ENCODE measurements at places on chromosomes 1 and 21.
A peak's percentile ranks its signal among the peaks of the same experiment; 100 is the strongest.

DNA sequence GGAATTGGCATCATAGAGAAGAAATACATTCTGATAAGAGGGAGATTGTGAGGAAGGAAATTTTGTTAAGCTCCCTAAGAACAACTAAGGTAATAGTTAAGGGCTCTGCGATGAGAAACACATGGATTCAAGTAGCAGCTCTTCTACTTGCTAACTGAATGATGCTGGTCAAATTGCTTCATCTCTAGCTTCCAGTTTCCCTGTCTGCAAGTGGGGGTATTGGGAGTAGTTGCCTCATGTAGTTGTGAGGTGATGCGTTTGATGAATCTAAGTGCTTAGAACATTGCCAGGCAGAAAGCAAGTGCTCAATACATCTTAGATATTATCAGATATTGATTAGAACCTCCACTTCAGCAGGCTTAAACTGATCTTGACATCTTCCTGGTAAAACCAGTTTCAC lies 84.8 kb downstream of the CD58 start:
- no peak for DNase-seq

DNA sequence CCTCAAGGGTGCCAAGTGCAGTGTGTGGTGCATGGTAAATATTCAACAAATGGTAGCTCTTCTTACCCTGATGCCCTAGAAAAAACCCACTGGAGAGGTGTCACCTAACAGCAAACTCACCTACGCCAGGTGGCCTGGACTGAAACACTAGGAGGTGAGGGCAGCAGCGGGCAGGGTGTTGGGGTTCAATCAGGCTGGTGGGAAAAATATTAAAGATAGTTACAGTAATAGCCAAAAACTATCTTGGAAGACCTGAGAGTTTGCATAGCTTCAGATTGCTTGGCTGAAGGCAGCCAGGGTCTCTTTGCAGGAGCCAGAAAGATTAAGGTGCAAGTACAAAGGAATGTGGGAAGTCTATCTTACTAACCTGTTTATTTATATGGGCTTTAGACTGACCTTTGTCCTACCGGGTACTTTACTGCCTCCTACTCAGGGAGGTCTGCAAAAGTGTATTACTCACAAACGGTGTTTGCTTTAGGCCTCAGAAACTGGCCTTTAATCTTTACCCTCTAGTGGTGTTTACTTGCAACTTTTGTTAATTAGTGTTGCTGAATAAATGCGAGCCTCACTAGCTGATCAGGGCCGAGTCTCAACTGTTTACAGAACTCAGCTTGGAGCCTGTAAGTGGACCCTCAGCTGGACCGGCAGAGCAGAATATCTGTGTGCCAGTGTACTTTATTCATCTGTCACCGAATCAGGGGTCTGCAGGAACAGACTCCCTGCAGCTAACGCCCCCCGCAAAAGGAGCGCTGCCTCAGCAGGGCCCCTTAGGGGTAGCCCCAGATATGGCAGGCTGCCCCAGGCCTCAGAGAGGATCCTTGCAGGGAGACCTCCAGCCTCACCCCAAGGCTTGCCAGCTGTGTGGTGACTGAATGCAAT lies 63.9 kb downstream of the SYF2 start:
- no peak for DNase-seq

- DNase-seq: no peak
These were observed 731.4 kb downstream of the KCNT2 start for GRCh38 chr1:195876792-195877191.

- no peak for DNase-seq
These were observed 68.7 kb downstream of the TEX35 start for GRCh38 chr1:178581351-178582303.

DNA sequence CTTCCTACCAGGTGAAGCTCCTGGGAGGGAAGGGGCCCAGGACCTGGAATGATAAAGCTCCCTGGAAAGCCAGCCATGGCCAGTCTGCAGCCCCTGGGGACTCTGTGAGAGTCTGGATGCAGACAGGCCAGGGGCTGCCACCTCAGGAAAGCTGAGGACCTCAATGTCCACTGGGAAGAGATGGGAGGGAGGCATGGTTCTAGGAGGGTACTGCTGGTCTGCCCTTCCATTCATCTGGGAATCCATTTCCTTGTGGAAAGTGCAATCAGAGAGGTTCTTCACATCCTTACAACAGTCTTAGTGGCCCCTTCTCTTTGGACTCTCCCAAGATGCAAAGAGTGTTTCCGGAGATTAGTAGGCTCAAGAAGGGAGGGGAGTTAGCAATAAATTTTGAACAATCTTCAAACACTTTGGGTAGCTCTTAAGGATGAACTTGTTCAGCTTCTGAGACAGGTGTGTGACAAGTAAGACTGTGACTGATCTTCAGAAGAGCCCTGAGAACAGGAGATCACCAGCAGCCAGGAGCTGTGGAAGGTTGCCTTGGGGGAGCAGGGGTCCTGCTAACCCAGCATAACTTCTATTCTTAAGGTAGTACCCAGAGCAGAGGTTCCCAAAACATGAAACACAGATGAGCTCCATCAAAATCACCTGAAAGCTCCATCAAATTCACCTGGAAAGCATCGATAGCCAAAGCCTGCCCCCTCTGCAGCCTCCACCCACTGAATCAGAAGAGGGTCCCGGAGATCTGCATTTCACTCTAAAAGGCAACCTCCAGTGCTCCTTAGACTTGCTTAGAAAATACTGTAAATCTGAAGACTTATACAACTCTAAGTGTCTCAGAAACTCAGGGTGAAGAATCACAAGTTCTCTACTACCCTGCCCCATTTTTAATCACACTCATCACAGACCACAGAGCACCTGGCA lies 616 bp upstream of the LAX1 start:
- DNase-seq: no peak

DNA sequence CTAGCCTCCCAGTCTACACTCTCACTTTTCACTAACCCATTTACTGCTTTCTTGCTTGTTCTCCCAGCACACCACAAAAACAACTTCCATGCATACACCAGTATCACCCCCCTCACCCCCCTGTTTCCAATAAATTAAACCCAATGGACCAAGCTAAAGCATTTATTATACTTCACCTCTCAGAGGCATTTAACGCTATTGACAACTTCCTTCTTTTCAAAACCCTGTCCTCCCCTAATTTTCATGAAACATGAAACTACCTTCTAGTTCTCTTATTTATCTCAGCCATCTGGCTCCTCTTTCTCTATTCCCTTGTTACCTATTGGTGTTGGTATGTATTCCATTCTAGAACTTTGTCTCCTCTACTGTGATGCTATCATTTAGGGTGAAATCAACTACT lies 32.3 kb downstream of the PTPRC start:
- no peak for DNase-seq

GRCh38 chr1:201059871-201060555 lies 36.5 kb upstream of the KIF21B start:
- no peak for DNase-seq

- DNase-seq: no peak
These were observed 79.0 kb downstream of the ST3GAL3 start for GRCh38 chr1:43786201-43786958.

DNA sequence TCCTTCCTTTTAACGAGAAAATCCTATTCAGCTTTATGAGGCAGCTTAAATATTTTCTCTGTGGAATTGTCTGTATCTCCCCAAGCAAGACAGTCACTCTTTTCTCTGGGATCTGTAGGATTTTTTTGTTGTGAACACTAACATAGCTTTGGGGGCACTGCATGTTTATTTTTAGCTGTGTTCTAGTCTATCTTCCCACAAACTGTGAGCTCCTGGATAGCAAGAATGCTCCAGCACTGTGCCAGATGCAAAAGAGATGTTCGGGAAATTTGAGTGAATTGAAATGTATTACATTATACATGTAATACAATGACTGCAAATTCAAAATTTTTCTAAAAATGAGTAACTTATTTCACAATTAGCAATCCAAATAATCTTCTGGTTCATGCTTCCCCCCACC lies 282.2 kb downstream of the PLPP3 start:
- DNase-seq: no peak

- DNase-seq: no peak
These were observed 7.1 kb upstream of the PEF1 start for GRCh38 chr1:31651766-31652165.

GRCh38 chr1:162056043-162056442 lies 13.4 kb upstream of the NOS1AP start:
- DNase-seq: peak; percentile 87

DNA sequence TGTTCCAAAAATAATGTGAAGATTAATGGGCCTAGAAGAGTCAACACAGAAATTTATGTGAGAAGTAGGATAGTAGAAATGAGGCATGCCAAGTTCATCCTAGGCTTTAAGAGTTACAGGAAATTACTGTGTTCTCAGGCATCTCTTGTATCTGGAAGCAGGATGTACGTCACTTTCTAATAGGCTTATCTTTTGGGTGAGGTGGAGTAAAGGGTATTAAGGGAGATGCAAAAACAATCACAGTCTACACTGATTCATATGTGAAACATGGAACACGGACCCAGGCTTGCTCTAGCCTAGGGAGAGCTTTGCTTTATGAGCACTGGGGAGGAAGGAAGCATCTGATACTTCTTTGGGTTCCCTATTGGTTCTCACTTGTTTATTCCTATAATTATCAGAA lies 84.5 kb upstream of the RGS4 start:
- DNase-seq: no peak

GRCh38 chr1:27430903-27431600 lies 38.6 kb downstream of the GPR3 start:
- no peak for DNase-seq

GRCh38 chr1:90826024-90826423 lies 108.9 kb upstream of the BARHL2 start:
- no peak for DNase-seq

- peak; percentile 83 for DNase-seq
These were observed 21.6 kb upstream of the BCL10 start for GRCh38 chr1:85297855-85298629.

DNA sequence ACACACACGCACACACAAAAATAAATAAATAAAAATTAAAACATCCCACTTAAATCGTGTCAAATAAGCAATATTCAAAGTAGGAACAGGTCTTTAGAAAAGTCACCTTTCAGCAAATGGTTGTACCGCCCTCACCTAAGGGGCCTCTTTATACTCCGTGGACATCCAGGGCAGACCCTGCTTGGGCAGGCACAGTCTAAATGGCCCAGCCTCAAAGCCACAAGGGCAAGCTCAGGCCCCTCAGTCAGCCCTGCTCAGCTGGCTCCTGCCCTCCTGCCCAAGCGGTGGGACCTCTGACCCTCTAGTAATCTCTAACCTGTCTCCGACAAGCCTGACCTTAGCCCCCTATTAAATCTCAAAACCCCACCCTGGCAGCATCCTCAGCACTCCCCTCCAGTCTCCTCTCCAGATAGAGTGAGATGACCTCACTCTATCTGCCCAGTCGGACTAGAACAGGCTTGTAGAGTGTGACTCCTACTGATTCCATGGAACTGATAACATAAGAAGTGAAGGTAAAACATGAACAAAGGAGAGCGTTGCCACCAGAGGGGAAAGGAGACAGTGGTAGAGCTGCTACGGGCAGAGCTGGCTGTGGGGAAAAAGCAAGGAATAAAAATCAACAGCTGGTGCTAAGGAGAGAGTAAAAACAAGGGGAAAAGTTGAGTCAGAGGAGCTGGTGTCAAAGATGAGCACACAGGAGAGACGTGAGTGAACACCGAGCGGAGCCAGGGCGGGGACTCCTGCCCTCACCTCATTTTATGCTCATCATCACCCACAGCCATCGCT lies 36.0 kb downstream of the SIPA1L2 start:
- no peak for DNase-seq

DNA sequence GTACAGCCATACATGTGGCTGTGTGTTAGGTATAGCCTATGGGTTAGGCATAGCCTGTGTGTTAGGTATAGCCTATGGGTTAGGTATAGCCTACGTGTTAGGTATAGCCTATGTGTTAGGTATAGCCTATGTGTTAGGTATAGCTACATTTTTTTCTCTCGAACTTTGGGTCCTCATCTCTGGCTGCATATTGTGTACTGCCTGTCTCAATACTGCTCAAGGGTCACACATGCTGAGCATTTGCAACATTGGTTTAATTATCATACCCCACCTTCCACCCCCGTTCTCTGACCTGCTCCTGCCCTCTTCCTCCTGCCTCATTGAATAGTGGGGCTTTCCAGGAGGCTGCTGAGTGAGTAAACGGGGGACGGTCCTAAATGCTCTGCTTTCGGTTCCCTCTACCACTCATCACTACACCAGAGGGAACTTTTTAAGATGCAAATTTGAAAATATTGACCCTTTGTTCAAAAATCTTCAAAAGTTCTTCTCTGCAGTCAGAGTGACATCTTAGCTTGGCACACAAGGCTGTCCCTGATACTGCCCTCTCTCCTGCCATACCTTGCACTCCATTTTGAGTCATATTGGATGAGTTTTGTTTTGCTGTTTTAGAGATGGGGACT lies 17.8 kb downstream of the OR2B11 start:
- DNase-seq: no peak

DNA sequence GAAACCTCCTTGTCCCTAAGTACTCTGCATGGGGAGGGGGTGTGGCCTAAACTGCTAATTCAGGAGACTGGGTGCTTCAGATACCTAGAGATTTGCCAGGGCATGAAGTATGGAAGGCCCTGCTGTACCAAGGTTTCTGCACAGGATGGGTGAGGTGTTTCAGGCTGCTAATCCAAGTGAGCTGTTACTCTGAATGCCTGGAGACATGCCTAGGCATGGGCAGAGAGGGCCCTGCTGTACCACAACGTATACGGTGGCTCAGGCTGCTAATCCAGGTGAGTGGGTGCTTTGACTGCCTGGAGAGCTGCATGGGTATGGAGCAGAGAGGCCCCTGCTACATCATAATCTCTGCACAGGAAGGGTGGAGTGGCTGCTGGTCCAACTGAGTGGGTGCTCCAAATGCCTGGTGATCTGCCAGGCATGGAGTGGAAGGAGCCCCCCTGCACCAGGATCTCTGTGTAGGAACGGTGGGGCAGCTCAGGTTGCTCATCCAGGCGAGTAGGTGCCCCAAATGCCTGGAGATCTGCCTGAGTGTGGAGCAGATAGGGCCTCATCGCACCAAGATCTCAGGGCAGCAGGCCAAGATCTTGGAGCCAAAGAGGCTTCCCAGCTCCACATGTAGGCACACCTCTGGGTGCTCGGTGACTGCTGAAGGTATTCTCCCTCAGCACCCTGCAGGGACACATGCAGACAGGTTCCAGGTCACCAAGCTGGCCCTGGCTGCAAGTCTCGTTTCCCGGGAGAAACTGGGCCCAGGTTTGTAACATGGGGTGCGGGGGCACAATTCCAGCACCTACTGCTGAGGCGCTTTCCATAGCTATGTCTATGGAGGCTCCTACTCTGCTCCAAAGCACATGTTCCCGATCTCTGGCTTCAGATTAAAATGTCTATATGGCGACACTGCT lies 252.5 kb upstream of the PLXNA2 start:
- DNase-seq: no peak

GRCh38 chr21:23811805-23812204 lies 1795.5 kb downstream of the MRPL39 start:
- DNase-seq: no peak

- DNase-seq: no peak
These were observed 30.6 kb downstream of the DNTTIP2 start for GRCh38 chr1:93848350-93848883.

- no peak for DNase-seq
These were observed 371.9 kb upstream of the ESRRG start for GRCh38 chr1:217095050-217095622.

GRCh38 chr1:226017070-226017469 lies 17.9 kb upstream of the SDE2 start:
- no peak for DNase-seq
